GDM1 (cell line): ENCODE measurements at places on chromosomes 3 and 15.

DNA sequence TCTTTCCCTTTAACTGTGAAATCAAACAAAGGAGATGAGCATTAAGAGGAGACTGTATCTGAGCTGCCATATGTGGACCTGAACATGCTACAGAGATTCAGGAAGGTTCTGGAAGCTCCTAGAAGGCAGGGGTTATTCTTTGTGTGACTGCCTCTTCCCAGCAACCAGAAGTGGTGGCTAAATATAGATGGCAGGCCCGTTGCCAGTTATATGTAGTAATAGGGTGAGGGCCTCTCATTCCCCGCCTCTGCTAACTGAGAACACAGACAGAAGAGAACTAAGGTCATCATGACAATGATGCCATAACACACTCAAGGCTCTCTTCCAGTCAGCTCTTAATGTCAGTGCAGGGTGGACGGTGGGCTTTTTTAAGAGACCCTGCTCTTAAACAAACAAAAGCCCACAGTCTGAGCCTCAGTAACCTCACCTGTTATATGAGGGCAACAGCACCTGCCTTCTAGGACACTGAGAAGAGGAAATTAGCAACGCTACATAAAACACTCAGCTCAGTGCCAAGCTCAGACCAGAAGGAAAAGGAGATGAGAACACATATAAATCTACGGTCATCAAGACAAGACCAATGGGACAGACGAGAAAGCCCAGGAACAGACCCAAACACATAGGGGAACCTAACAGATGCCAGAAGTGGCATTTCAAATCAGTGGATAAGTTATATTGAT is 22.3 kb downstream of the CFAP92 start:
- no peak for DNase-seq

DNA sequence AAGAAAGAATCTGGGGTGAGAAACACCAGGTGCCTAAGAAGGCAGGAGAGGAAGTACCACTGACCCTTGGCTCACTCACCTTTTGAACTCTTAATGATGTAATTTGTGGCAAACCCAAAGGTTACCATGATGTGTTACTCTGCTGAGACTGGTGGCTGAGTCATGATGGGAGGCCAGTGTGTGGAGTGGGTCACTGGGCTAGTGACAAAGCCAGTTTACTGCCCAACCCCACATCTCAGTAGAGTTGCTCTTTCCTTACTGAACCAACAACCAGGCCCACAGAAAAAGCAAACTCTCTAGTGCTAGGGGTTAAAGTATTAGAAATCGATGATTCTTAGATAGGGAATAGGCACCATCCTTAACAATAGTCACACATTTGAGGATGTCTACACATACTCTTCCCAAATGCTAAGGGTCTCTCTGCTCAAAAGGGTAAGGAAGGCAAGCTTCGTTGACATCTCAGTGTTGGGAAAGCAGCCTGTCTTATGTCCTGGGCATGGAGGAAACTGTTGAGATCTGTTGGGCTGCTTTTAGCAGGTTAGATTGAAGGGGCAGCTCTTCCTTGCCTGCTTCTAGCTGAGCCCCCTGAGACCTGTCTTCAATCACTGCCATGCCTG is 3.1 kb downstream of the RBP2 start:
- no peak for DNase-seq

DNA sequence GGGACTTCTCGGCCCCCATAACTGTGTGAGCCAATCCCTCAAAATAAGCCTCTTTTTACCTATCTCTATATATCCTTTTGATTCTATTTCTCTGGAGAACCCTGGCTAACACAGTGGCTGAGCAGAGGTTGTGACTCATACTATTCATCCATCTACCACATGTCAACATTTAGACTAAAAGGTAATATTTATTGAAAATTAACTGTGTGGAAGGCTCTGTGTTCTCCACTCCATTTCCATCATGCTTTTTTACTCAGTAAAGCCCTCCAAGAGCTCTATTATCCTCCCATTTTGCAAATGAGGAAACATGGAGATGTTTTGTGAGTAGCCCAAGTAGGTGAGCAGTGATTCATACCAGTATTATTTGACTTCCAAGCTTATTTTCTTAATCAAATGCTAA is 217.9 kb upstream of the DCBLD2 start:
- DNase-seq: no peak

- DNase-seq: no peak
Measured at GRCh38 chr3:172285844-172286243, 162.4 kb downstream of the GHSR start.

GRCh38 chr3:174408310-174408709 is 450.8 kb upstream of the NAALADL2 start:
- no peak for DNase-seq

GRCh38 chr15:28948036-28948435 is 62.3 kb downstream of the APBA2 start:
- DNase-seq: no peak
